ENCODE measurements at places on chromosomes 12 and 14.

DNA sequence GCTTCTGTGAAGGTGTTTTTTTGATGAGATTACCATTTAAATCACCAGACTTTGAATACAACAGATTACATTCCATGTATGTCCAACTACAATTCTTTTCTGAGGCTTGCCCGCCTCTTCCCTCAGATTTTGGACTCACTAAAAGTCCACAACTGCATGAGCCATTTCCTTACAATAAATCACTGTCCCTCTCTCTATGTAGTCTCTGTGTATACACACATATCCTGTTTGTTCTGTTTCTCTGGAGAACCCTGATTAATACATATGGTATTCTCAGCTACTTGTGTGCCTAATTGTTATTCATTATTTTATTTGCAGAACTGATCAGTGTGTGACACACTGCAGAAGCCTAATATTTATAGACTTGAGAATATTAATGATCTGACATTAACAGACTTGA, 2.4 kb upstream of the MIPOL1 start:
- DNase-seq = no peak

- no peak for DNase-seq
Observed at GRCh38 chr12:108394196-108394595, 55.1 kb upstream of the CMKLR1 start.

DNA sequence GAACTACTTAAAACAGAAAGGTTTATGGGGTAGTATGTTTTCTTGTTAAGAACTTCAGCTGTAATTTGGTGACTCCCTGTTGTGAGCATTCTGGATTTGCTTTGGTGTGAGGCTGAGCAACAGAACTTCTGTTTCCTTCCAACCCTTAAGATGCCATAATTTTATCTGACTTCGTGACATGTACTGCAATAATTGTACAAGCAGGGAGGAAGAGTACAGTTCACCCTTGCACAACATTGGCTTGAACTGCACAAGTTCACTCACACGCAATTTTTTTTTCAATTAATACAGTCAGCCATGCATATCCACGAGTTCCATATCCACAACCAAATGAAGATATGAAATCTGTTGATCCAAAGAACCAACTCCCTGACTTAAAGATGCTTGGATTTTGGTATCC, 42.9 kb upstream of the ANKS1B start:
- DNase-seq = no peak

DNA sequence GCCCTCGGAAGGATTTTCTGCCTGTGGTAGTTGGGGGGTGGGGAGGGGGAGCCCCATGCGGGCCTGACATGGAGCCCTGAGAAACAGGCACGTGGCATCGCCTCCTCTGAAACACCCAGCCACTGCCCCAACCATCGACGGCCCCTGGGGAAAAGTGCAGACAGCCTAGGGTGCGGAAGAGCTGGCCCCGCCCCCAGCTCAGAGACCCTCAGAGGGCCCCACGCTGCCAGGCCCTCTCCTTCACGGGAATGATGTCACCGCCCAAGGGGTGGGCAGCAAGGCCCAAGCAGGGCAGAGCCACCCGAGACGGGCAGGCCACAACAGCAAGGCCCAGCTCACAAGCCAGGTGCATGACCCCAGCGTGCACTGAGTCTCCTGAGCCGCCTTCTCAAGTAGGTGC, 26.2 kb downstream of the BEGAIN start:
- no peak for DNase-seq

DNA sequence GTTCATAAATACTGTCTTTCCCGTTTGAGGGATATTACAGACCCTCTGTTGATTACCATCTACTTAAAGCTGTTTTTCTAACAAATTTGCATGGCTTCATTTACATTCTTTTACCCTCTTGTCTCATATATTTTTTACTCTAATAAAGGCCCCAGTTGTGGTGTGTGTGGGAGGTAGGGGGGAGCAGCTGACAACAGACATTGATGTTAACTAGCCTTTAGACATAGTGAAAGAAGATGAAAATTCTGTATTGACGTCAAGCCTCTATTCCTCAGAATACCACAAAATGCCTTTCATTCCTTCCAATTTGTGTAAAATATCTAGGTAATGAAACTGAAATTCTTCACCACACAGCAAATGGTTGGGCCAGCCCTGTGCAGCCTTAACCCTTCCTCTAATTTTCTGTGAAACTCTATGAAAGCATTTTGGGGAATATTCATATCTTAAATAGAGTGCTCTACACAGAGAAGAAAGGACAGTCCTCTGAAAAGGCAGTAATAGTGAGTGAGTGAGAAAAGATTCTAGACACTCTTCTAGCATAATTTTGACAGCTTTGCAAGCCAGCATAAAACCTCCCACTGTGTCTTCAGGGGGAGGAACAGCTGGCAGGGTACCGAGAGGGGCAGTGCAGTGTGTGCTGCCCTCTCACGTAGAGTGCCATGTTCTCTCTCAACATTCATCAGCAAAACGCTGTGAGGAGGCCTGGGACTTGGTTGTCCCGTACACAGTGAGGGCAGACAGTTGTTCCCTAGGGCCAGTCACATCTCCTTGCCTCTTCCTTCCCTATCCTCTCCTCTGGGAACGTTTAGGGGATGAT, 20.1 kb upstream of the CERS5 start:
- no peak for DNase-seq

- no peak for DNase-seq
Observed at GRCh38 chr12:55092579-55092978, 33.6 kb upstream of the OR9K2 start.

Measured in colonic mucosa (tissue), 4 donors.